ENCODE measurements at places on chromosomes 16 and 17.

DNA sequence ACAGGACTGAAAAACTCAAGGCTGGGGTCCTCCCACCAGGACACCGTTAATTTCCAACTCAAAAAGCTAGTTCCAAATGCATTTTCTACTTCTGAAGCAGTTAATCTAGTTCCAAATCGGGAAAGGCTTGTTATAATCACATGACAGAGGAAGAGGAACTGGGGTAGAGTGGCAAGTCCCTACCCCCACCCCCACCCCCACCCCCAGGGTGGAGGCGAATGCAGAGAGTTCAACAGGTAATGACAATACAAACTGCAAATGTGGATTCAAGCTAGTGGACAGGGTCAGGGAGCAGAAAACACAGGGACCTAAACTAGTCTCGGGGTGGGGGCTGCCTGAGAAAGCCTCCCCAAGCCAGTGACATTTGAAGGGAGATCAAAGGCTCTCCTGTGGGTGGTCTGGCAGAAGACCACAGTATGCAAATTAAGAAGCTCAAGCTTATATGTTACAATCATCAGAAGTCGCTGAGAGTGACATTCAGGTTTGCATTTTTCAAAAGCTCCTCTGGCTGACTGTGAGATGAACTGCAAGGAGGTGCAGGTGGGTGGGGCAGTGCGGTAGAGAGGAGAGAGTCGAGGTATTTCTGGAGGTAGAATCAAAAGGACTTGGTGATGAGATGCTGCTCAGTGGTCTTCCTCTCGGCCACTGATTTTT is 56.4 kb upstream of the SLC25A19 start:
- no peak for DNase-seq

- no peak for DNase-seq
Observed at GRCh38 chr17:45031231-45032173, 19.9 kb downstream of the DCAKD start.

GRCh38 chr17:62895320-62896301 is 70.4 kb upstream of the TANC2 start:
- no peak for DNase-seq

DNA sequence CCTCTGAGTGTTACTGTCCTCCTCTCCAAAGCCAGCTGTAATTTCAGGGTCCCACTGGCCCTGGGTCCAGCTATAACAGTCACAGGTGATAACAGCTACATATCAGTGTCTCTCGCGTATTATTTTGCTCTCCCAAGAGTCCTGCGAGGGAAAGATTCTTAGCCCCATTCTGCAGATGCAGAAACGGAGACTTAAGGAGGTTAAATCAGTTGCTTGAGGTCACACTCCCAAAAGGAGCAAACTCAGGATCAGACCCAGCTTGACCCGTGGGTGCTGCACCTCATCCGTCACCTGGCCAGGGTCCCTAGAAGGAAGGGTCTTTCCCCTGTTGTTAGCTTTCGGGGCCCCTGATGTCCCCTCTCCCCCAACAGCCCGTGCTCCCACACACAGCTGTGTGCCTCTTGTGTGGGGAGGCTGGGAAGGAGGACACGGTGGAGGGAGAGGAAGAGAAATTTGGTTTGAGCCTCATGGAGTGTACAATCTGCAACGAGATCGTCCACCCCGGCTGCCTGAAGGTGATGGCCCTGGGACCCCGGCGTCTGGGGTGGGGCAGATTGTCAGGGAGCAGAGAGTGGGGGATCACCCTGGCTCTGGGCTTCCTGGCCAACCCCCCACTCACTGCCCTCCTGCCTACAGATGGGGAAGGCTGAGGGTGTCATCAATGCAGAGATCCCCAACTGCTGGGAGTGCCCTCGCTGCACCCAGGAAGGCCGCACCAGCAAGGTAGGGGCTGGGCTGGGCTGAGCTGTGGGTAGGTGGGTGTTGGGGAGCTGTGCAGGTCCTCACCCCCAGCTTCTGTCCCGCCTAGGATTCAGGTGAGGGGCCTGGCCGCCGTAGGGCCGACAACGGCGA is 3.8 kb downstream of the FBXL19 start:
- no peak for DNase-seq

DNA sequence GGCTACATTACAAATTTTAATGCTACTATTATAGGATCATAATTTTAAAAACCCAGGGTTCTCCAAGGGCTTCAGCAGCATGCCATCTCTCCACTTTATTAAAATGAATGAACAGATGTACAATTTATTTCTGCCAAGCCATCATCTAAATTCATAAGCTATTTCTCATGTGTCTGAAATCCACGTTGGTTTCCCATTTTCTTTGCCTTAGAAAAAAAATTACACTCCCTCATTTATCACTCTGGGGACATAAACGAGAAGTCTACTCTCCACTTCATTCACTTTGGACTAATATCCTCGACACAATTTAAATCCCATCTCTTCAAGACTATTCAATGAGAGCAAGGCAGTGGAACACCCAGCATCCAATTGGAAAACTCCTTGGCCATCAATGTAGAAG is 178.4 kb upstream of the HSBP1 start:
- no peak for DNase-seq

DNA sequence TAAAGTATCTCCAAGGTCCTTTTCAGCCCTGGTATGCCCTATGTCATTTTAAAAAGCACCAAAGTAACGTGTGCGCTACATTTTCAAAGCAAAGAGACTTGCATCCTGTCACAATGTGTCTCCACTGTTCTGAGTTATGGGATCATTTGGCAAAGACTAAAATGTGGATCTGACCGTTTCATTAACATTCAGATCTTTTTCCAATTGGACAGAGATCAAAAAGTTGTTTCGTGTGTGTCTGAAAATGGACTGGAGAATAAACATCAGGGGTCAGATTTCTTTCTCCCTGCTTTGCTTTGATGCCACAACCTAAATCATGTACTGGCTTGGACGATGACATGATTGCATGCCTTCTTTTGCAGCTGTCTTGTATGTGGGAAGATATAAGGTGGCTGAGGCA is 136.0 kb upstream of the NOG start:
- no peak for DNase-seq

- DNase-seq = no peak
Observed at GRCh38 chr17:52759864-52760263, 601.4 kb upstream of the CA10 start.

DNA sequence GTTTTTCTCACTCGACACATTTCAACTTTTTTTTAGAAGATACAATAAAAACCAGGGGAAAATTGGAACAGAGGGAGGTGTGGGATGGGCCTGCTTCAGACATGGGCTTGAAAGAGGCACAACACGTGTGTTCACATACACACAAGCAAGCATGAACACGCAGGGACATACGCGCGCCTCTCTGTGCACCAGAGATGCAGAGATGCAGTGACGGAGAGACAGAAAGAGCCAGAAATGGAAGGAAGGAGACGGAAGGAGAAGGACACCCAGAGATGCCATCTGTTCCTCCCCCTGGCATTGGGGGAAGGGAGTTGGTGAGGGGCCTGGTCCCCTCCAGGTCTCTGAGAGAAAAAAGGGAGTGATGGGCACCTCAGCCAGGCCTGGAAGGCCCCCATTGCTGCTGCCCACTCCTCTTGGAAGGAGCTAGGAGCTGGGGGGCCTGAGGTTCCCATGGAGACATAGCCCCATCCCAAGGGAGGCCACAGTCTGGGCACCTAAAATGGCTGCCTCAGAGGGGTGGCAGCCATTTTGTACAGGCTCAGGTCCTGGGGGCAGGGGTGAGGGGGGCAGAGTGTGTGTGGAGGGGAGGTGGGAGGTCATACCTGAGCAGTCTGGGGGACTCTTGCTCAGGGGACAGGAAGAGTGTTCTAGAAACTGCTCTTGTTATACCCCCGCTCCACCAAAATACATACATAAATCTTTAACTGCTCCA is 3.8 kb upstream of the NEUROD2 start:
- no peak for DNase-seq

- no peak for DNase-seq
Observed at GRCh38 chr16:66155933-66156332, 210.6 kb upstream of the CDH5 start.

GRCh38 chr17:45302649-45303173 is 14.1 kb downstream of the MAP3K14 start:
- DNase-seq = no peak

DNA sequence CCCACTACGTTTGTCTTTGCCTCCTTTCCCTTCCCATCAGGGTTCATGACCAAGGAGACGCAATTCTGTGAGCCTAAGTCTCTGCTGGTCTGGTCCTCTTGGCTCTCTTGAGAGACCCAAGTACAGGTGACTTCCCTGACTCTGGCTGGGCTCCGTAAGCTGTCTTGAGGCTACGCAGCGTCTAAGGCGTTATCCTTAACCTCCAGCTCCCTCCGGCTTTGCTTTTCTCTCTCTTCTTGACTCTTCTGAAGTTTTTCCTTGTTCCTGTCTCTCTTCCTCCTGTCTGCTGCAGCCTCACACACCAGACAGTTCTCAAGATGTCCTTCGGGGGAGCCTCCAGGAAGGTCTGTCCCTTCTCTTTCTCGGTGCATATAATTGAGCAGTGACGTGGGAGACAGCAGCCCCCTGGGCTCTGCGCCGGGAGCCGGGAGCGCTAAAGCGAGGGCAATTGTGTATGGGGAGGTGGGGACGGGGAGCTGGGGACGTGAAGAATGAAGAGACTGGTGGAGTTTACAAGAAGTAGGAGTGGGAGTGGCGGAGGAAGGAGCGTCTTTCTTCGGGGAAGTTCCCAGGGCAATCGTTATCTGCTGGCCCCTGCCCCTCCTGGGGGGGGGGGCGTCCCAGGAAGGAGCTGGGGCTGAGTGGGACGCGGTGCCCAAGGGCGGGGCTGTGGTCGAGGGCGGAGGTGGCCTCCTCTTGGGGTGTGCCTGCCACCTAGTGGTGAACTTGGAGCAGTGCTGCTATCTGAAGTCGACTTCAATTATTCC is 6.9 kb upstream of the PIRT start:
- peak; percentile 61 for DNase-seq

- no peak for DNase-seq
Observed at GRCh38 chr17:36544044-36544306, 744 bp upstream of the GGNBP2 start.

DNA sequence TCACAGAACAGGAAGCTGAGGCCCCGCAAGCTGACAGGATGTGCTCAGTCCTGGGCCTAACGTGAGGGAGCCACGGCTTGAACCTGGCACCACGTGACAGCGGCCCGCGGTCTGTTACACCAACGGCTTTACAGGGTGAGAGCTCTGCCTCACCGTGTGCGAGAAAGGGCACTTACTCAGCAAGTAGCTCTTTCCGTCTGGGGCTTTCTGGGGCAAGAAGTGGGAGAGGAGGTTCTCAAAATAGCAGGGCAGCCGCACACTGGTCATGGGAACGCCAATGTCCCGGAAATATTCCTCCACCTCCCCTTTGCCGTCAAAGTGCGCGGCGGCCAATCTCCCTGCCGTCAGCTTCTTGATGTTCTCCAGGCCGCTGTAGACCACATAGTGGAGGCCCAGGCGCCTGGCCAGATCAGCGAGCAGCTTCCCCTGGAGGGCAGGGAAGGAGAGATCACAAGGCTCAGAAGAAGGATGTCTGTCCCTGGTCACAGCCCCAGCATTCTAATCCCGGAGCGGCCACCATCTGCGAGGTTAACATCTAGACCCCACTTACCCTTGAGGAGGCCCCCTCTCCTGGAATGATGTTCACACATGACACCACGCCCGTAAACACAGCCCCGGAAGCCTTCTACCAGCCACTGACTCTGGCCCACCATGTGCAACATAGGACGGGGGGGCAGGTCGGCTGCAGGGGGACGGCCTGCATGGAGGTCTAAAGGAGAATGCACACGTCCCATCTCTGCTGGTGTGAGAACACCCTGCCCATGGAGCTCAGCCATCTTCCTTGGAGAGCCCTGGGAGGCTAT is 8.2 kb downstream of the NMRAL1 start:
- no peak for DNase-seq

DNA sequence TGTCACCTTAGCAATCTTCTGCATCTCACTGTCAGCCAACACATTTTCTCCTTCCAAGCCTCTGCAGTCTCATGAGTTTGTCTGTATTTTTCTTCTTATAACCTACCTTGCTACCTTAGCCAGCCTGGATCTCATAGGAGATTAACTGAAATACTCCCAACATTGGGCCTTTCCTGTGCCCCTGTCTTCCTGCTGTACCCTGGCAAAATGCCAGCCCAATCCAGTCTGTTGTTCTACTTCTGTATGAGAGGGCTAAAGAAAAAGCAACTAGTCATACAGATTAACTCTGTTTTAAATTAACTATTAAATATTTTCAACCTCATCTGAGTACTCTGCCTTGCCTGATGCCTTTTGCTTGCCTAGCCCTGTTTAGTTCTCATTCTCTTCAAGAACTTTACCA is 18.4 kb downstream of the GOSR1 start:
- DNase-seq = no peak

- no peak for DNase-seq
Observed at GRCh38 chr16:12260647-12261262, 284.2 kb downstream of the SNX29 start.

DNA sequence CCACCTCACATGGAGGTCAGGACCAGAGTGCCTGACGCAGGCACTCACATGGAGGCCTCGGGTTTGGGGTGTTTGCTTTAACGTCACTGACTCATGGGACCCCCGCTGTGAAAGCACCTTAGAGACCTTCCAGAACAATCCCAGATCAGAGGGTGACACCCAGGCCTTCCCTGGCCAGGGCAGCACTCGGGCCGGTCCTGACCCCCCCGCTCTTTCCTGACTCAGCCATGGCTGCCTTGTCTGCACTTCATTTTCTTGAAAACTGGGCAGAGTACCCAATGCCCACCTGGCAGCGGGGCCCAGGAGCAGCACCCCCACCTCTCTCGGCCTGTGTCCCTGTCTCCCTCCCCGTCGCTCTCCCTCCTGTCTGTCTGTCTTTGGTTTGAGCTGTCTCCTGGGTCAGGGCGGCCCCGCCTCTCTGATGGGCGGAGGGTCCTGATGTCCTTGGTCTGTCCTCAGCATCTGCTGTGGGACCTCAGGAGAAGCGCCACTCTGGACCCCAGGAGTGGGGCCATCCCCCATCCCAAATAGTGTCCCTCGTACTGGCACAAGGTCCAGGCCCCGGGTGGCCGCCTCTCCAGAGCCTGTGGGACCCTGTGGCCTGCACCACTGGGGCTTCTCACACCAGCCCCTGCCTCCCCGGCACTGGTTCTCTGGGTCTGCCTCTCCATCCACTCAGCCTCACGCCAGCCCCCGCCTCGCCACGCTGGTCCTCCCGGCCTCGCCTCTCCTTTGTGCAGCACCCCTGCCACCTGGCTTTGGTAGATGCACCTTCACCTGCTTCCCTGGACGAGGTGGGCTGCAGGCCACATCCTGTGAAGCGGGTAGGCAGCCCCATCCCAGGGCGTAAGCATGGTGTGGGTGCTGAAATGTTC is 55.9 kb upstream of the ZNF469 start:
- no peak for DNase-seq

GRCh38 chr16:27618606-27619327 is 68.8 kb downstream of the KATNIP start:
- DNase-seq = no peak

DNA sequence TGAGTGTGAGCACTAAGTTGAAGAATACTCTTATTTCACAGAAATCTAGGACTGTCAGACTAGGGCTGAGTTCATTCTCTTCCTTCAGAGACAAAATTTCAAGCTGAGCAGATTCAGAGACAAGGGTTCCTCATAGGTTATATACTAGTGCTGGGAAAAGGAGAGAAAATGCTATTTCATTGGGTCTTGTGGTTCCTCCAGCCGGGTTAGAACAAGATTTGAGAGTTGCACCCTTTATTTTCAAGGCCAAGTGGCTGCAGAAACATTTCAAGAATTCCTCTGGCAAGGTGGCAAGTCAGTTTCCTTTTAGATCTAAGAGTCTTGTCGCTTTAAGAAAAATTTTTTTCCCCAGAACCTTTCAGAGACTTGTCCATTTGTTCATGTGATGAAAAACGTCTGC is 6.8 kb downstream of the THUMPD1 start:
- DNase-seq = no peak

- no peak for DNase-seq
Observed at GRCh38 chr17:39277110-39277509, 51.4 kb upstream of the STAC2 start.
